ENCODE measurements at places on chromosomes 7 and 10. TPM values are rescaled to one million over a fixed set of nuclear protein-coding genes. Genes with fewer than 3 reads are reported as not detected.

DNA sequence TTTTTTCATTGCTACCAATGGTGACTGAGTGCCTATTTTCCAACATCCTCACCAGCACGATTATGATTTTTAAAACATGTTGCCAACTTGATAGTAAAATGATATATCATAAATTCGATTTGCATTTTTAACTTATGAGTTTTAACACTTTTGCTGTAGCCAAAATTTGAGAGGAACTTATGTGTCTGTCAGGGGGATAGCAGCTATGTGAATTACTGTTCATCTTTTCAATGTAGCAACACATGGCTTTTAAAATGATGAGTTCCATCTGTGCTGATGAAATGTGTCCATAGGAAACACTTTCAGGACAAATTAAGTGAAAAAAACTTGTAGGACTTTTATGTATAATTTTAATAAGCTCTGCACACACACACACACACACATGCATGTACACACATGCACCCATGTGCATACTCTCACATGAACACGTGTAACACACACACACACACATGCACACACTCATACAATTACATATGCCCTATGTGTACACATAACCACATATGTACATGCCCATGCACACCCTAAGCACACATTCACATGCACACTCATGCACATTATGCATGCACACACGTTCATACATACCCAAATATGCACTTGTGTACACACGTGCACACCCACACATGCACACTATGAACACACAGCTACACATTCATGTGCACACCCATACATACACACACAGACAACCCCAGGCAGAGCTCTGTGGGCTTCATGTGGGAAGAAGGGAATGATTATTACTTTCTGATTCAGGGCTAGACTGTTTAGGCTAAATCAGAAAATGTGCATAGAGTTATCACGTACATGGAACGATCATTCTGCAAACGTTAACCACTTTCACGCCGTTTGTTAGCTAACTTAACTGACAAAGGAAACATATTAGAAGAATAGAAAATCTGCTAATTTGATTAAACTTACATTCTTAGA, 68.9 kb downstream of the C10orf143 start:
- DNase-seq, result no peak

RSPH10B gene
- not detected for polyA plus RNA-seq

- peak; percentile 54 for DNase-seq
These were observed 82.5 kb upstream of the TMEM72 start for GRCh38 chr10:44828508-44829142.

GRCh38 chr10:116452338-116452720, 24.7 kb downstream of the PNLIPRP3 start:
- DNase-seq, result no peak

- no peak for DNase-seq
These were observed 343.0 kb upstream of the PCDH15 start for GRCh38 chr10:55144001-55144400.

DNA sequence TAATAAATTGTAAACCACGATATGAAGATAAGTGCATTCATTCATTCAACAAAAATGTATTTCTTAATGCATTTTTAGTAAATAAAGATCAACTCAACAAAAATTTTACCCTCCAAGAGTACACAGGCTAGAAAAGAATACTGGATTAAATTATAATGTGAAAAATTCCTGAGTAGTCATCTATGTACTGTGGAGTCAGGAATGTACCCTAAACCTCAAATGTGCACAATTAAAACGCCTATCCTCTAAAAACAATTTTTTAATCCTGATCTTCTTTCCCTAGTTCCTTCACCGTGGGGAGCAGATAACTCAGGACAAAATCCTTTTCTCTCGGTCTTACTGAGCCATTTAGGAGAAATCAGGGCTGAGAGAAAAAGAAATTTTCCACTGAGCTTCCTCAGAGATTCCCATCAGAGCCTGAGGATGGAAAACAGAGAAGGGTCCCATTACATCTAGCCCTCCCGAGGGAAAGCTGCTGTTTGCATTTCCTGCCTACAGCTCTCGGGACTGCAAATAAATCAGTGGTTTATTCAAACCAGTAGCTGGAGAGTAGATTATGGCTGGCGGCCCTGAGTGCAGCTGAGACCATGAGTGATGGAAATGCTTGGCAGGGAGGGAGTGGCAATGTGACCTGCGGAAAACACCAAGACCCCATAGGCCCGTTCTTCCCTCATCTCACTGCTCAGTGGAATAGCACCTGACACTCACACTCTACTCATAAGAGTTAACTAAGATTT, 7.4 kb downstream of the TAS2R40 start:
- DNase-seq, result no peak

GRCh38 chr7:77442636-77443035, 26.5 kb upstream of the GSAP start:
- DNase-seq, result peak; percentile 50

DNA sequence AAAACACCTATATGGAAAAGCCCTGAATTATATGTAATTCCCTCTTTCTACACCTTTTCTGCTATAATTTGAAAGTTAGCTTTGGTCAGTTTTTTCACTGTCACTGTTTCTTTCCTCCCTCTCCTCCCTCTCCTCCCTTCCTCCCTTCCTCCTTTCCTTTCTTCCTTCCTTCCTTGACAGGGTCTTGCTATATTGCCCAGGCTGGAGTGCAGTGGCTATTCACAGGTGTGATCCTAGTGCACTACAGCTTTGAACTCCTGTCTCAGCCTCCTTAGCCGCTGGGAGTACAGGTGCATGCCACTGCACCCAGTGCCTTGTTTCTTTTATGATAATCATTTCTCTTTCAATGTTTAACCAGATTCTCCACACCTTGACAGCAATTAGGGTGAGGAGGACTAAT, 22.1 kb upstream of the UMAD1 start:
- no peak for DNase-seq

GFRA1 gene
- polyA plus RNA-seq, result 9.5 TPM

GRCh38 chr10:72132854-72133253, 44.5 kb upstream of the SPOCK2 start:
- no peak for DNase-seq

CLRN3 gene
- not detected for polyA plus RNA-seq

GRCh38 chr7:112372101-112372500, 78.2 kb upstream of the IFRD1 start:
- DNase-seq, result no peak

- no peak for DNase-seq
These were observed 2.6 kb downstream of the CPED1 start for GRCh38 chr7:120991161-120991560.

- DNase-seq, result no peak
These were observed 37.1 kb downstream of the POLL start for GRCh38 chr10:101550965-101551364.

WNT2 gene
- 1.9 TPM for polyA plus RNA-seq

RPEL1 gene
- polyA plus RNA-seq, result 0.07 TPM

GRCh38 chr10:34966040-34966439, 124.1 kb downstream of the CUL2 start:
- no peak for DNase-seq

DNA sequence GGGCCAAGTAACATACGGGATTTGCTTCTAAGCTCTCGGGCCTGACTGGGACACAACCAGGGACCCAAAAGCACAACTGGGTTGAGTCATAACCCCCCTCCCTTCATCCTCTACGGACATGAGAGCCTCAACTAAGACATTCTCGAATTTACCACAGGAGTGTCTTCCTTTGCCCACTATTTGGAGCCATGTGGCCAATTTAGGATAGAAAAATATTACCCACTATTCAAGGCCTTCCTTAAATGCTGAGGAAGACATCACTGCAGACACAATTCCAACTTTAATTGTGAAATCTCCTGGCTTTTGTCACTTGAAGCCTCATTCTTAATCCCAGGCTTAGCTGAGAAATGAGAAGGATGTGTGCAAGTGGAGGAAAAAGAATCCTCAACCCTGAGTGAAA, 11.8 kb downstream of the CTBP2 start:
- DNase-seq, result no peak

ZC3HAV1L gene
- 7.4 TPM for polyA plus RNA-seq

TRIM4 gene
- 11.5 TPM for polyA plus RNA-seq

PDZD7 gene
- 1.5 TPM for polyA plus RNA-seq

DNA sequence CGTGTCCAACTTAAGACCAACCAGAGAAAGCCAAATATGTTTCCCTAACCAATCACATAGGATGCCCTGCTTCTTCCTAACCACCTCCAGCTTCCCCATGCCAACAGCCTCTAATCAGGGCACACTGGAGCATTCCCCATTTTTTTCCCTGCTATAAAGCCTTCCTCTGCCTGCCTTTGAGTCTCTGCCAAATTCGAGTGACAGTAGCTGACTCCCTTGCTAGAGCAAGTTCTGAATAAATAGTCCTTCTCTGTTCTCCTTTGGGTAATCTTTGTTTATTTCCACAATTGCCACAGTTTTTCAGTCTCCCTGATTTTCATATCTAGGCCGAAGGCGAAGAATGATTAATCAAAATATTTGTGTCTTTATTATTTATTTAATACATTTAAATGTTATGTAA, 96.7 kb downstream of the ANLN start:
- no peak for DNase-seq

GRCh38 chr10:86219271-86219670, 147.3 kb downstream of the GRID1 start:
- no peak for DNase-seq

OGDHL gene
- polyA plus RNA-seq, result 0.27 TPM

- no peak for DNase-seq
These were observed 1255.5 kb upstream of the PHF14 start for GRCh38 chr7:9718071-9718661.

DNA sequence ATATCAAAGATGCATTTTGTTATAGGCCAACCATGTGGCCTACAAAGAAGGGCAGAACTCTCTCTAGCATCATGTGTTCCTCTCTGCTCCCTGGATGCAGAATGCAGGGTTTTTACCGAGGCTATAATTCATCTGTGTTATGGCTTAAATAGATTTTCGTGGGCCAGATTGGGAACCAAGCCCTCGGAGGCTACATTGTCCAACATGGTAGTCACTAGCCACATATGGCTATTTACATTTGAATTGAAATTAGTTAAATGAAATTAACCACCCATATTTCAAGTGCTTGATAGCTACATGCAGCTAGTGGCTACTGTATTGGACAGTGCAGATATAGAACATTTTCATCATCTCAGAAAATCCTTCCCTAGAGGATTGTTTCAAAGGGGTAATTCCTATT, 2.8 kb downstream of the PLCE1 start:
- no peak for DNase-seq

GRCh38 chr7:519484-520390, at the start of gene PDGFA:
Gene PDGFA (minus strand): TSS chr7:519846. CDS start chr7:519001, 845 bp downstream.
- DNase-seq, result peak; percentile 39

MBL2 gene
- not detected for polyA plus RNA-seq

GRCh38 chr10:77192402-77192801, 445.2 kb downstream of the KCNMA1 start:
- DNase-seq, result peak; percentile 47

EGR2 gene
- 1.2 TPM for polyA plus RNA-seq

ACTR1A gene
- 142 TPM for polyA plus RNA-seq

- DNase-seq, result no peak
These were observed 58.0 kb downstream of the LCOR start for GRCh38 chr10:96890172-96890513.

DNA sequence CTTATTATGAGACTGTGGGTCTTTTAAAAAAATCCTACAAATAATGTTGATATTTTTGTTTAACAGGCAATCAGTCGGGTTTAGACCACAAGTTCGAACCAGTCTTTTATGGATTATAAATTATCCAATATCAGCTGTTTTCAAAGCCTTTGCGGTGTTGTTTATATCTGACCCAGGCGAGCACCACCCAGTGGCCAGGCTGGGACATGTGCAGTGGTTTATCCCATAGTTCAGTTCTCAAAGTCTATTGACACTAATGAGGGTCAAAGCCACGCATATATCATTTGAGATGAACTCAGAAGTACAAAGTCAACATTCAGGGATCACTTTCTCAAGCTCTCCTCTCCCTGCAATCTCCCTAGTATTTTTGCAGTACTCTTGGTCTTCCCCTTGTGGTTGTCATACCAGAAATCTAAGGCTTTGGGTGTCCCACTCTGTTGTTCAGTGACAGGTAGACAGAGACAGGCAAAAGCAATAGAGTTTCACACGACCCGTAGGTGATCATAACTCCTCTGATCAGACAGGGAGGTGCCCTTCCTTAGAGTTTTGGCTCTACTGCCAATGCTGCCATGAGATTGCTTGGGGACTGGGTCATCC, 117.4 kb upstream of the POM121L12 start:
- no peak for DNase-seq

HDAC9 gene
- polyA plus RNA-seq, result 4.3 TPM

DNA sequence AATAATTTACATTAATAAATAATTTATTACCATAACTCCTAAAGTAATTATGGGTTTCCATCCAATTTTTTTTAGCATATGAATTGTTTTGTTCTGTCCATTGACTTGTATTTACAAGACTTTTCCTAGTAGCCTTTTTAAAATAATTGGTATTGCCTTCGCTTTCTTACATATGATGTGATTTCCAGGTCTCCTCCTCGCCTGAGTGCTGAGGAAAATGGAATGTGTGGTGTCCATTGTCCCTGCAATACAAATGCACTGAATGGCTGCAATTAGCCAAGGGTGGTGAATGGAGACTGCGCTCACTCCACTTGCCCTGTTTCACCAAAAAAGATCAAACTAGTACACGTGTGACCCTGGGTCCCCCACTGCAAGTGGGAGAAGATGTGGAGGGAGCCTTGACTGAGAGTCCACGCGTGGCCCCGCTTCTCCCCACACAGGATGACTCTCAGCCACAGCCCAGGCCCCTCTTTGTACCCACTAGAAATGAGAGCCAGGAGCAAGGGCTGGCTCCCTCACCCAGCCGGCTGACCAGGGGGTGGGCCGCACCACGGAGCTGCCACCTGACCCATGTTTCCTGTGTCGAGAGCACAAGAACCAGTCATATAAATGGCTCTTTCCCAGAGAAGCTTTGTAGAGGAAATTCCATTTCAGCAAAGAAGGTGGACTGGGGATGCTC, 52.6 kb downstream of the FAM53B start:
- DNase-seq, result no peak

- DNase-seq, result peak; percentile 12
These were observed 153.0 kb downstream of the DOCK4 start for GRCh38 chr7:112052993-112053736.

GIMAP8 gene
- not detected for polyA plus RNA-seq

- DNase-seq, result no peak
These were observed 64.3 kb downstream of the MYL10 start for GRCh38 chr7:101564778-101565211.

GRCh38 chr10:124498056-124498455, 36.4 kb downstream of the LHPP start:
- no peak for DNase-seq
